ENCODE measurements at places on chromosomes 7 and 10.
A peak's percentile ranks its signal among the peaks of the same experiment; 100 is the strongest.

DNA sequence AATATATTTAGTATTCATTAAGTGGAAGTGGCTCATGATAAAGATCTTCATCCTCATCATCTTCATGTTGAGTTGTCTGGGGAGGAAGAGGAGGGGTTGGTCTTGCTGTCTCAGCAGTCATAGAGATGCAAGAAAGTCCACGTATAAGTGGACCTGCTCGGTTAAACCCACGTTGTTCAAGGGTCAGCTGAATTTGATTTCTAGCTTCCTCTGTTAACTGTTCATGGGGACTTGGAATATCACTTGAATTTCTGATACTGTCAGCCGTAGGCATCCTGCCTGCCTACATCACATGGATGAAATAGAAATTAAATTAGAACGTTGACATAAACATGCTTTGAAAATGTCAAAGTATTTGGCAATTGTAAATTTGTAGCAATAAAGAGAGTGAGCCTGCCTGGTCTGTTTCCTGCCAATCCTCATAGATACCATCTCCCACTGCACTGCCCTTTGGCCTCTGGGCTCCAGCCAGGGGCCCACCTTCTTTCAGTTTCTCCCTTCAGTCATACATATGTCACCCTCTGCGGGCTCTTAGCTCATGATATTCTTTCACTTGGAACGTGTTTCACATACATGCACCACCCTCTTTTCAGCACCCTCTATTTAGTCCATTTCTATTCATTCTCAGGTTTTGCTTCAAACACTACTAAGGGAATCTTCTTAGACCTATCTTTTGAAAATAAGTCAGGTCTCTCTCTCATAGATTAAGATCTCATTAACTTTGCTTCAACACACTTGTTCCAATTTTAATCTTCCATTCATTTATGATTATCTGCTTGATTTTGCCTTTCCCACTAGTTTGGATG, 376.3 kb downstream of the IPMK start:
- DNase-seq: no peak

DNA sequence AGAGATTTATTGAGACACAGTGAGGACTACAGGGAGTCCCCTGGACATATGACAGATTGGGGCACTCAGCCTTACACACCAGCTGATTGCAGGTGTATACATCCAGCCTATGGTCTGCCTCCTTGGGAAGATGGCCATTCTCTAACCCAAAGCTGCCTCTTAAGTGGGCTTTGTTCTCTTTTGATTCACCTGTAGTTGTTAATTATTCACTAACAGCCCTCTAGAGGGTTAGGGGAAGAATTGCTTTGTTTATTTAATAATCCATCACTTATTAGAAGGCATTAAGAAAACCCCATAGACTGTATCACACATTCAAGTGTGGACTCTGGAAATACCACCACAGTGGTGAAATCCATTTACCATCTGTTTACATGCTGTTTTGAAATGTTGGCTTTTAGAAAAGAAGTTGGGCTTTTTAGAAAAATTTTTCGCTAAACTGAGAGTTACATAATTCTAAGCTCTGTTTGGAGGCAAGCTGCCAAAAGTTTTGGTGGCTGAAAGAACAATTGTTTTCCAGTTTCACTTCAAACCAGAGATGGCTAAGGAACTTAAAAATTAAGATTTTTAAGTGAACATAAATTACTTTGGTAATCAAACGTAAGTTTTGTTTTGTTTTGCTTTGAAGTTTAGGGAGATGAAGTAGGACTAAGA, 379.1 kb downstream of the ADRA2A start:
- DNase-seq: no peak

- DNase-seq: peak; percentile 37
These were observed 38.1 kb downstream of the TMEM130 start for GRCh38 chr7:98831641-98832221.

GRCh38 chr10:7297094-7297493, 113.7 kb downstream of the SFMBT2 start:
- no peak for DNase-seq

GRCh38 chr7:96786261-96786997, 76.8 kb upstream of the SEM1 start:
- DNase-seq: no peak

DNA sequence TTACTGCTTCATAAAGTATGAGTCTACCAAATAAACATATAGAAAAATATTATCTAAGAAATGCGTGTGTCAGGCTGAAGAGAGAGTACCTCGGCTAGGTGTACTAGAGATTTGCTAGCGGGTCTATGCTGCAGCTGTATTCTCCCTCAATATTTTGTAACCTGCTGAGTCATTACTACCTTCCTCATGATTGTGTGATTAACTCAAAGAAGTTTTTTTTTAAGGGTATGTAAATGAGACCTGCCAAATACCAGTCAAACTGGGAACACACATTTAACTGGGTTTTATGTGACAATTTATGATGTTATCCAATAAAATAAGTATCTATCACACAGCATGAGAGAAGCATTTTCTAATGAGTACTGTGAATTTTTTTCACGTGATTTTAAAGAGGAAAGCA, 180.4 kb downstream of the RNF133 start:
- DNase-seq: no peak

GRCh38 chr7:105524840-105525239, 2.8 kb upstream of the PUS7 start:
- DNase-seq: no peak

GRCh38 chr7:130794619-130794922, 60.6 kb upstream of the KLF14 start:
- no peak for DNase-seq

DNA sequence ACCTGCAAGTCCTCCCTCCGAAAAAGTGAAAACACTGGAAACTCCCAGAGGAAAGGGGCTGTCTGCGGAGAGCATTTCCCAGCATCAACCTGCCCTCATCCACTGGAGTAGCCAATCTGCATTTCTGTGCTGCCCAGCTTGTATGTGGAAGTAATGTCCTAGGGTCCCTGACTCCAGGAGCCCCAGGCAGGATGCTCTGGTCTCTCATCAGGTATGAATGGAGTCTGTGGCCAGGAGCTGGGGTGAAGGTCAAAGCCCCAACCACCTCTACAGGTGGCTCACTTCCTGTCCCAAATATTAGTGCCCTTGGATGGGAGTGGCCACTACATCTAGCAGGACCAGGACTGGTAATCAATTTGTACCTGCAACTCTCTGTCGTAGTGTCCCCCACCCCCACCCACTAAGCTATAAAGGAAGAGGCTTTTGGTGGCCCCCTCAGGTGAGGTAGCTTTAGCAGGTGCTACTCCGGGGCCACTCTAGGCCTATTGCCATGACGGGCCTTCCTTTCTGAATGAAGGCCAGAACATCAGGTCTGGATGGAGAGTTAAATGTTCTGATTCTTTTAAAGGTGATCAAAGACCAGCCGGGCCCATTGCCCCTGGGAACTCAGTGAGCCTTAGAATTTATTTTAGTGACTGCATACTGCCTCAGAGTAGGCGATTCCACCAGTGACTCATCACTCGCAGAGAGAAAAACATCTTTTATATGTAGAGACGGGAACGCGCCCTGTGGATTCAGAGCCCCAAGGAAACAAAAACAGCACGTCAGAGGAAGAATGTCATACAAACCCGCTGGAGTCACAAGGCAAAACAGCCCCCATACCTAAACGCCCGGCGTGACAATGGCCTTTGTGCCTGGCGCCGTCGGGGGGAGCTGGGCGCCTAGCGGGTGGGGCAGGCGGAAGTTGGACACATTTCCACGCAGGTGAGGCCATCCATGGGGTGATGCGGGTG, 13.0 kb downstream of the EN2 start:
- DNase-seq: no peak

GRCh38 chr10:23364378-23364777, 19.8 kb upstream of the C10orf67 start:
- no peak for DNase-seq

DNA sequence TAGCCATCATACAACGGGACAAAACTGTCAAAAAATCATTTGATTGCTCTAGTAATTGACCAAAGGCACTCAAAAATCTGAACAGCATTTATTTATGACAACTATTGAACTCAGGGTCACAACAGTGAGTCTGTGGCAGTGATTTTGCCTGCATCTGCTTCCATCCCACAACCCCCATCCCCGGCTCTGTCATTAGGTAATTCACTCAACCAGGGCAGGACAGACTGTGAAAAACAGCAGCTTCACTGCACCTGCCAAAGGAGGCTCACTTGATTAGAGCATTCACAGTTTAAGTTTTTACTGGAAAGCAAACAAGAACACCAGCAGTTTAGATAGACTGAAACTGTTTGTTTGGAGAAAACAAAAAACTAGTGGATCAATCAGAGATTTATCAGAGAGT, 22.2 kb downstream of the NRCAM start:
- no peak for DNase-seq

- DNase-seq: no peak
These were observed 64.3 kb downstream of the PDGFA start for GRCh38 chr7:455110-455928.

- no peak for DNase-seq
These were observed 8.4 kb upstream of the LYZL1 start for GRCh38 chr10:29280488-29280840.

DNA sequence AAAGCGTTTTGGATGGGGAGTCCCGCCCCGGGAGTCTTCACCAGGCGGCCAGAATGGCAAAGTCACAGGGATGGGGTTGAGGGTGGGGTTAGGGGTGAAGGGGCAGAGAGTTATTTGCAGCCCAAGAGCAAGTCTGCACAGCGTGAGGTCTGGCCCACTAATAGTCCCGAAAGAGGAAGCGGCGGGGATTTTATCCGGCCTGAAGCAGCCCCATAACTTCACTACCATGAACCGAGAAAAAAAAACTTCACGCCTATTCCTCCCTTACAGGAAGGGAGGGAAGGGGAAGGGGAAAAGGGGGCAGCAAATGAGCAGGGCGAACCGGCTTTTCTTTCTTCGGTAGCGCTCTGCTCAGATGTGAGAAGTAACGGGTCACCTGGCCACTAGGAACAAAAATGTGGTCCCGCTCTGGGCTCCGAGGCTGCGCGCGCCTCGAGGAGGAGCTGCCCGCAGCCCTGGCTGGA, 712 bp downstream of the ITPRIP start:
- DNase-seq: no peak

- DNase-seq: no peak
These were observed 410.1 kb downstream of the SUGCT start for GRCh38 chr7:40544871-40545303.

GRCh38 chr7:46993396-46993795, 588.5 kb downstream of the TNS3 start:
- no peak for DNase-seq

DNA sequence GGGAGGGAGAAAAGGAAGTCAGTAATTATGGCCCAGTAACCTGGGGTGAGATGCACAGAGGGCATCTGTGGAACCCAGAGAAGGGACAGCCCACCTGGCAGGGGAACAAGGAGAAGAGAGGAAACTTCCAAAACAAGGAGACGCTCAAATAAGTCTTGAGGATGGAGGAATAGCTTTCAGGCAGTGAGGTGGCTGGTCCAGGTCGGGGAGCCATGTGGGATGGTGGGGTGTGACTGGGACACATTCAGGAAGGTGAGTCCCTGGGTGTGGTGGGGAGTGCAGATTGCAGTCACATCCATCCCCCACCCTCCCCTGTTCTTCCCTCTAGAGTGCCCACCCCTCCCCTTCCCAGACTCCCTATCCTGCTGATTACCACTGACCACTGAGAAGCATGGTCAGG, 175.4 kb downstream of the GRID1 start:
- no peak for DNase-seq

DNA sequence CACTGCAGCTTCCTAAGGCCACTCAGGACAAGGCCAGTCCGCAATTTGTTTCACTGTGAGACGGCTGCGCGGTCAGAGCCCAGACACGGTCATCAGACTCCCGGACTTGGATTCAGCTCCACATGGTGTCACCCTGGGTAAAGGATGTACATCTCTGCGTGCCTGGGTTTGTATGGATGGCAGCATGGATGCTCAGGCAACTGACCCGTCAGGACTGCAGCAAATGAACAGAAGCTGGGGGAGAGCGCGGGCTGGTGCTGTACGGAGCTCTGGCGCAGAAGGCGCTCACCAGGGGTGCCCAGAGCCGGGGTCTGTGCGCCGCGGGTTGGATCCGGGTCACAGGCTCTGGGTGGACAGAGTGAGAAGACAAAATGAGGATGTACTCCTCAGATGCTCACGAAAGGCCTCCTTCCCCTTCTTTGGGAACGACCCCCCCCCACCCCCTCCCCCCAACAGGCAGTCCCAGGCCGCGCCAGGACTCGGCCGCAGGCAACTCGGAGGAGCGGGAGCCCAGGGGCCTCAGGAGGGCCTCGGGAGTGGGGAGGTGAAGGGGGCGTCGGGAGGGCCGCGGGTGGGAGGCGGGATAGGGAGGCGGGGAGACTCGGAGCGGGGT, 92.4 kb downstream of the CXCL12 start:
- no peak for DNase-seq

DNA sequence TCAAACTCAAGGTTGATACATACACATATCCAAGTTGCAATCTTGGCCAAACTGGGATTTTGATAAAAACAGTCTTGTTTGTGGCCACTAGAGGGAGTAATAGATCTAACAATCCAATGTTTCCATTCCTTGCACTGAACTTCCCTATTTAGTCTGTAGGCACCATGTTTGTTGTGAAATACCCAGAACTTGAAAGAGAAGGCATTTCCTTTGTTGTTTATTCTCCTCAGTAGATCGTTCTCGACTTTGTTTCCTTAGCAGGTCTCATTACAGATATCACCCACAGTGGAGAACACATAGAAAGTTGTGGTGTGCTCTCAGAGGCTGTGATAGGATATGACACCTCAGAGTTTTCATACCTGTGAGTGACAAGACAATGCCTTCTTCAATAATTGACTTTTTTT, 70.3 kb upstream of the MXI1 start:
- no peak for DNase-seq

DNA sequence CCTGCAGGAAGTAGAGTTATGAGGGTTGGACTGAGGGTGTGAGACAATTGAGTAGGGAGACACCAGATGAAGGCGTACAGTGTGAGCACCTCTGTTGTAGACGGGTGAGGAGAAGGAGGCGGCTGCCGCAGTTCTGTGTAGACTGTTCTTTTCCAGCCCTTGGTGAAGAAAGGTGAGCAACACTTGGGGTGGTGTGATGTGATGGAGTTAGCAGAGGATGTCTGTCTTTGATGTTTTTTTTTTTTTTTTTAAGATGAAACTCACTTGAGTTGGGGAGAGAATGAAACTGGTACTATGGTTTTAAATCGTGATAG, 42.8 kb upstream of the RNF216 start:
- no peak for DNase-seq

- no peak for DNase-seq
These were observed 197.0 kb downstream of the USP6NL start for GRCh38 chr10:11414314-11415038.

DNA sequence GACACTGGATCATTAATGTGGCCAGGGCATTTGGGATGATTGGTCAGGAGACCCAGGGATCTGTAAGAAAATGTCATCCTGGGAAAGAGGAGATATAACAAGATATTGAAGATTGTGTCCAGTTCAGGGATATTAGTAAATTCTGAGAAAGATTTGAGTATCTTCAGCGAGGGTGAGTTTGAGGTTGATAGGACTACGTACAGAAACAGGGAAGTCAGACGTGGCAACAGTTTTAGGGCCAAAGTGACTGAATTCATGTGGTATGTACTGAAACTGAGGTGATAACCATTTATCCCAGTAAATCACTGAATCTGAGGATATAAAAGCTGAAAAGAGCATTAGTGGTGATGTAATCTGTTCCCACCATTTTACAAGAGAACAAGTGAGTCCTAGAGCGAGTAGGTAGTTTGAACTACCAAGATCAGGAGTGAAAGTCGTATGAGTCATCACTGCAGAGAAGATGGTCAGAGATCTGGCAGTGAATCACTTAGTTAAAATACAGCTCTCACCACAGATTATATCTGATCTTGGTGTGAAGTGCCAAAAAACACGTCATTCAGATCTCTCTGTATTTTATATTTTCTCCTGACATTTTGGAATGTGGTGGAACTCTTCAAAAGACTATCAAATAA, 220.5 kb downstream of the CDK14 start:
- DNase-seq: no peak

GRCh38 chr10:130761788-130762301, 549.7 kb downstream of the TCERG1L start:
- no peak for DNase-seq
